ENCODE measurements at places on chromosomes 5 and 9.

GRCh38 chr5:78509884-78510769, 138.4 kb downstream of the LHFPL2 start:
- no peak for DNase-seq

GRCh38 chr5:4246447-4246846, 650.8 kb downstream of the IRX1 start:
- no peak for DNase-seq

DNA sequence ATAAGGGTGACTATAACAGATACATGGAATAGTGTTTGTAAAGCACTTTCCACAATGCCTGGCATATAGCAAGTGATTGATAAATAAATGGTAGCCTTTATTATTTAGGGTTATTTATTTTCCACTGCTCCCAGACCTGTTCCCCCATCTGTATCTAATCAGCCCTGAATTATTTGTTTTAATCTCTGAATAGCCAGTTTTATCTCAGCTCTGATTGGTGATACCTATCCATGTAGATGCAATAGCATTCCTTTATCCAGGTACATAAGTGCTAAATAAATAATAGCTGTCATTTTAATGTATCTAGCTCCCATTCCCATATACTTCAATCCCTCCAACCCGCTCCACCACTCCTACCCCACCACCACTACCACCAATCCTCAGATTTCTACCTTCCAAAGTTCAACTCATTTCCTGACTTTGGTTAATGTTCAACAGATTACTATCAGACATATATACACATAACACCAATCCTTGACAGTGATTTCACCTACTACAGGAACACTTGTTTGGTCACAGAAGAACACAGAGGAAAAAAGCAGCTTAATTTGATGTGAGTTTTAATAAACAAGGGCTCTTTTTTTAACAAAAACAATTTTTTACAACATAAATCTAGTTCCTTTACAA, 14.0 kb downstream of the PRKAA1 start:
- DNase-seq: no peak

DNA sequence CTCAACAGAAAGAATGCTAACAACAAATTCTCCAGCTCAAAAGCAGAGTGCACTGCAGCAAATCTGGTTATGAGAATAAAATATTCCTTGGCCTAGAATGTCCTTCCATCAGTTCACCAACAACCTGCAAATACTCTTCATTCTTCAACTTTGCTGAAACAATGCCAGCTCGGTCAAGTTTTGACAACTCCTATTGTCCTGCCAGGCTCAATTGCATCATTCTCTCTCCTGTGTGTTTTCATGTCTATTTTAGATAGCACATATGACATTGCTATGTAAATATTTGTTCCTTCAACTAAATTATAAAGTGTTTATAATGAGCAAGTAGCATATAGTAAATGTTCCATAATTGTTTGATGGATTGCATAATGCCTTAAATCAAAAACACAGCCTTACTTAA, 463.8 kb downstream of the TLE1 start:
- no peak for DNase-seq

GRCh38 chr5:139134906-139135305, 63.3 kb downstream of the SIL1 start:
- no peak for DNase-seq

- no peak for DNase-seq
Measured at GRCh38 chr5:62182802-62183201, 123.2 kb upstream of the KIF2A start.

- no peak for DNase-seq
Measured at GRCh38 chr5:76040806-76041205, 42.4 kb upstream of the SV2C start.

- no peak for DNase-seq
Measured at GRCh38 chr5:35103637-35104299, 56.0 kb upstream of the AGXT2 start.

DNA sequence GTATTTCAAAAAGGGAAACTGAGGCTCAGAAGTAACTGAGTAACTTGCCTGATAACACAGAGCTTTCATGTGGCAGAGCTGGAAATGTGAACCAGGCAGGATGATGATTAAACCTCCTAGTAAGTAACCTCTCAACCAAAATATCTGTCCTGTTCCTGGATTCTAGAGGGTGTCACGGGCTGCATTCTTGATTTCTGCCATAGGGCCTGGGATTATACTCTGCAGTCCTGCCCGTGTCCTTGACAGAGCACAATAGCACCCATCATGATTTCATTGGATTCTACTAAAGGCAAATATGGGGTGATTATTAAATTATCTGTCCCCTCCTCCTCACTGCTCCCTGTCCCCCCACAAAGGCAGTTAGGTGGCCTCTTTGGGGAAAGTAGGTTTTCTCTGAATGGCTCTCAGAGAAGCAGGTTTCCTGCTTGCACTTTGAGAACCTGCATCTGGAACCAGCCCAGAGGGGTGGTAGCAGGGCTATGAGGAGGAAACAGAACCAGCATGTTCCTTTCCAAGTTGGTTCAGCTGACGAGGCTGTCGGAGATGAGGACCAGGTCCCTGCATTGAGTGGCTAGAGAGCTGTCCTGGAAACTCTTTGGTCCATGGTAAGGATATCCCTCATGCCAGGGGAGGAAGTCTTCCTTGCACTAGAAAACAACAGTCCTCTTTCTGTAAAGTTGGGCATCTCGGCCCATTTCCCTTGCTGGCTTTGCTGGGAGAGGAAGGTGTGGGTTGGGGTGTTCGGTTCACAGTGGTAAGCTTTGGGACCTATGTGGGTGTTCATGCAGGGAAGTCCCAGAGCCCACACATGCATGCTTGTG, 36.6 kb downstream of the PPARGC1B start:
- DNase-seq: no peak

DNA sequence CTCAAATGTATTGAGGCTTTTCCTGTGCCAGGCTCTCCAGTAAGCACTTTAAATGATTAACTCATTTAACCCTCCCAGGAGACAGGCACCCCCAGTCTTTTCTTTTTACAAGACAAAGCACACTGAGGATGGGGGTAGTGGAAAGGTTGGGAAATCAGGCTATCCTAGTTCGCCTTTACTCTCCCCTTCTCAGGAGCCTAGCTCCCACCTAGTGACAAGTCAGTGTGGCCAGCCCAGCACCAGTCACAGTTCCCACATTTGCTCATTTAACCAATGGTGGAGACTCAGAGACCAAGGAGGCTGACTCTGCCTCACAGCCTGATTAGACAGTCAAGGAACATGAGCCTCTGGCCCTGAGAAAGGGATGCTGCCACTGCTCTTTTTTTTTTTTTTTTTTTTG, 3.5 kb downstream of the ALDH7A1 start:
- DNase-seq: no peak

DNA sequence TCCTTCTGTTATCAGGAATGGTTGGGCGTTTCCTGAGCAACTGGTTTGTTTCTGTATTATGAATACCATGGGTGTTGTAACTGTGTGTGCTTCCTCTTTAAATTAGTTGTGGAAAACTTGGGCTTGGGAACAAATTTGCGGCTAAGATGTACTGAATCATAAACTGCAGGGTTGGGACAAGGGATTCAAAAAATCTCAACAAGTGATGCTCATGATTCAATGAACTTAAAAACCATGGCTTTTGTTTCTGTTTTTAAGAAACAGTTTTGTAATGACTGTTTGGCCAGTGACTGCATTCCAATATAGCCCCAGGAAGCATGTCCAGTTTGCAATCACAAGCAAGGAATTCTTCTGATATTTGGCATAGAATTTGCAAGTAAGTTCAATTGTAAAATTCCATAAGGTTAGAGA, 657.5 kb upstream of the WWC1 start:
- no peak for DNase-seq

- no peak for DNase-seq
Measured at GRCh38 chr5:81234801-81235200, 1.7 kb downstream of the CKMT2 start.

- no peak for DNase-seq
Measured at GRCh38 chr5:38134810-38135209, 123.5 kb upstream of the EGFLAM start.

DNA sequence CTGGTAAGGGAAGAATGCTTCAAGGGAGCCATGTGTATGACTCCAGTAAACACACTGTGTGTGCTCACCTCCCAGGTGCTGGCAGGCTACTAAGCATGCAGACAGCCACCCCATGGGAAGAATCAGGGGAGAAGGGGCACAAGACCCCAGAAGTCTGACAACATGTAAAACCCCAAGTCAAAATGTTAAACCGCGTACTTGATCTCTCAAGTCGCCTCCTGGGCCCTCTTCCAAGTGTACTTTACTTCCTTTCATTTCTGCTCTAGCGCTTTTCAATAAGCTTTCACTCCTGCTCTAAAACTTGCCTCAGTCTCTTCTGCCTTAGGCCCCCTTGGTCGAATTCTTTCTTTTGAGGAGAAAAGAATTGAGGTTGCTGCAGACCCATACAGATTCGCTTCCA, 31.3 kb downstream of the DAPK1 start:
- no peak for DNase-seq

GRCh38 chr5:37721447-37721871, 118.4 kb downstream of the GDNF start:
- no peak for DNase-seq

- DNase-seq: no peak
Measured at GRCh38 chr5:83337453-83338035, 134.0 kb upstream of the VCAN start.

DNA sequence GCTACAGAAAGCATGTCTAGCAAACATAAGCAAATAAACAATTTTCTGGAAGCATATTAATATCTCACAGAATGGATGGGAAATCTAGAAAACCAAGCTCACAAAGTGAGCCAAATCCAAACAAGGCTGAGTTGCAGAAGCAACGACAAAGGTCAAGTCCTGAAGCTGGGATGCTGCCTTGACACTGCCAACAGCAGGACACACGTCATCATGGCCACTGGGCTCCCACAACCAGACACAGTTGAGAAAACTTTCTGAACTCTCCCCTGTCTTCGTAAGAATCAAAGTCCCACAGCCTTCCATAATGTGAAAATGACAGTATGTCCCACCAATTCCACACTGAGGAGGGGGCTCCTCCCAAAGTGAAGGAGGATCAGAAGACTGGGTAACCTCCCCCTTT, 37.6 kb downstream of the EPB41L4A start:
- no peak for DNase-seq

DNA sequence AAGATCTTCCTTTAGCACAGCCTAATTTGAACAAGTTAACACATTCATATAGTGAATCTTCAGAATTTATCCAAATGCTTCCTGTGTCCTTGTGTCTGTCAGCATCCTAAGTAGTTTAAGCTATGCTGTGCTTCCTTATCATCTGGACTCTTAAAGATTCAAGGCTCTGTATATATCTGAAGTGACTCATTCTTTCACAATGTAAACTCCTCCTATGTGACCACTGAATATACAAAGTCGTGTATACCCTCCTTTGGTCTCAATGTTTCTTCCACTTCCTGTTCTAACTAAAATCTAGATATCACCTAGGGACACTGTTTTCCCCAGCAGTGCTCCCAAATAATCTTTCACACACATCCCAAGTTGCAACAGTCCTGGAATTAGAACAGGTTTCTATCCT, 935.7 kb upstream of the NUDT12 start:
- no peak for DNase-seq

GRCh38 chr5:149651686-149652085, 70.4 kb downstream of the ARHGEF37 start:
- DNase-seq: no peak

GRCh38 chr9:121886759-121887485, 206.2 kb downstream of the TTLL11 start:
- no peak for DNase-seq

GRCh38 chr9:68832861-68833518, 128.0 kb downstream of the PIP5K1B start:
- no peak for DNase-seq

GRCh38 chr5:115850744-115851416, 9.1 kb downstream of the AP3S1 start:
- DNase-seq: no peak

DNA sequence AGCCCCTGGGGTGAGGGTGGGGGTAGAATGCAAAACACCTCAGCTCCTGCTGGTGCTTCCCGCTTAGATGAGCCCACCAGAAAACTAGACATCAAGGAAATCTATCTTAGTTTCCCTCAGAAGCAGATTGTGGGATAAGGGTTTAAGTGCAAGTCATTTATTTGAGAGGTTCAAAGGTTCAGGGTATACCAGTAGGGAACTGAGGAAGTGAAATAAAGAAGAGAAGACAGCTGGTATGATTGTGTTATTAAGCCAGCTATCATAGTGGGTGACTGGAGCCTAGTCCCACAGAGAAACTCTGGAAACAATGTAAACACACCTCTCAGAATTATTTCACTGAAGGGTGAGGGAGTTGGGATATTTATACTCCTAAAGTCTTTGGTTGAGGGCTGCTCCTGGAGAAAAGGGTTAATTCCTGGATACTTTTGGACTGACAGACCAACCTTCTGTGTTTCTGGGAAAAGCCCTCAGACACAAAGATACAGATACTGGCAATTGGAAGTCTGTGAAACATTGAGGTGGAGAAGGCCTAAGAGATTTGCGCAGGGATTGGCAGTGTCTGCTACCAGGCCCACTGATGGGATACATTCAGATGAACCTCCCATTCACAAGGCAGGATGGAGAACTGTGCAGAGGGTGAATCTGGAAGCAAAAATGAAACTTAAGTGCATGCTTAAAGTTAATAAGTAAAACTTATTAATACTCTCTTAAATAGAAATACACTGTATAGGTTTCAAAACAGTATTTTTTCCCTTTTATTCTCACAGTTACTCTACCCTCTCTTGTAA, 6.4 kb upstream of the DCTN4 start:
- no peak for DNase-seq

DNA sequence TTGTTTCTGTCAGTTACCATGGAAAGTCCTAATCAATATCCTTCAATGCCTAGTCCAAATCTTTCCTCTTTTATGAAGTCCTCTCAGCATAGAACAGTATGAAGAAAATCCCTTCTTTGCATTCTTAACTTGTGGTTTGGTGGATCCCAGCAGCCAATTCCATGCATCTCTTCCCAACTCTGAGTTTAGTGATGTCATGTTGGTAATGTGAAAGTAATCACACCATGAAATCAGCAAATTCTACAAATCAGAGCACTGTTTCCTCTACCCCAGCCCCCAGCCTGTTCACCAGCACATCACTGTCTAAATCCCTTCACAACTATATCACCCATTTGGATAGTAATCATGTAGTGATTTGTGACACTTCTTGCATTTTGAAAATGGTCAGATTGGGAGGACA, 4.7 kb upstream of the C1QTNF2 start:
- DNase-seq: no peak

GRCh38 chr9:129806061-129806460, 3.1 kb downstream of the TOR1B start:
- DNase-seq: no peak

DNA sequence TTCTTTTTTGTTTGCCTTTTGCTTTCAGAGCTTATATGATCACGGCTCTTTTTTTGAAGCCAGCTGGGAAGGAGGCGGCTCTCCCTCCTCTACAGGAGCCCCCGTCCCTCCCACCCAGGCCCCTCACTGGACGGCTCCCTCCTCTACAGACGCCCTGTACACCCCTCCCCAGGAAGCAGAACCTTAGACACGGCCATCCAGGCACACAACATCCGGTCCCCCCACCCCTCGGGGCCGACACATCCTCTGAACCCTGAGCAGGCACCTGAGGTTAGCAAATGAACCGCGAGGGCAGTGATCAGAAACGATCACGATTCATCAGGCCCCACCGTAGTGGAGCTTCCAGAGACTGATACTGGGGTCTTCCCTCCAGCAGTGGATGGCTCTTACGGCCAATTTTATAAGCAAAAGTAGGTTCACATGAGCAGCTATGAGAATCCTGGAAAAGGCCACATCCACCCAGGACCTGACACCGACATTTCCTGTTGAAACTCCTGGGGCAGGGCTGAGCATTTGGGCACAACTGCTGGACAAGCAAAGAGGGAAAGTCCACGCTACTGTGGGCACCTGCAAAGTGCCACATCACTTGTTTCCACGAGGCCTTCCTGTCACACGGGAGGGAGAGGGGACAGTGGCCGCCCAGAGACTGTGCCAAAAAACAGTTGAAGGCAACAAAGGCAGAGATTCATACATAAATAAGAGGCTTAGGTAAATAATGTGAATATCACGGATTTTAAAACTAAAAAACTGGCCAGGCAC, 78.9 kb downstream of the SEMA4D start:
- DNase-seq: no peak

All from T-helper 2 cell (primary cell).